SW 1271 (cell line): ENCODE measurements at places on chromosomes 2 and 18.
A peak's percentile ranks its signal among the peaks of the same experiment; 100 is the strongest.

DNA sequence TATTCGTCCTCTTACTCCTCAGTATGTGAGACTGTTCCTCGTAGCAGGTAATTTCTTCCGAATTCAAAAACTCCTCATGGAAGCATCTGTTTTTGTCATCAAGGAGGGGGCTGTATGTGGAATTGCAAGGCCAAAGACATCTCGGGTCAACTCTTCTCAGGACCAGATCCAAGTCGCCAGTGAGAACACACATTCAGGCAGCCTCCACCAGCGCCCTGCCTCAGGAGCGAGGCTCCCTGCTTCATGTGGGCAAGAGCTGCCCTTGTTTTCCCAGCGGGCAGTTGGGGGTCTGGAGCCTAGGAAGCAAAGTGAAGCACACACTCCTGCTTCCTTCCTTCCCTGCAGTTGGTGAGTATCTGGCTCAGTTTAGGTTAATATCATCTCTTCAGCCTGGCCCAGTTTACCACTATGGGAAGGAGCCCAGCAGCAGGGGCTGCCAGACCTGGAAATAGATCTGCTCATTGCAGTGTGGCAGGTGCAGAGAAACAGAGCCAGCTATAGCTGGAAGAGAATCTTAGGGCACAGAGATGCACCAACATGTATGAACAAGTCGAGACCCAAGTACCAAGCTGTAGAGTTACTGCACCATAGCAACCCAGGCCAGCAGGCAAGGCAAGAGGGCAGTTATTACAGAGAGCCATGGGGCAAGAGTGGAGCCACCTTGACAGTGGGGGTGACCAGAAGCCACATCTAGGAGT, 25.3 kb downstream of the TMEM127 start:
- DNase-seq: no peak

- no peak for DNase-seq
These were observed 35.5 kb downstream of the ITGA6 start for GRCh38 chr2:172462849-172463381.

DNA sequence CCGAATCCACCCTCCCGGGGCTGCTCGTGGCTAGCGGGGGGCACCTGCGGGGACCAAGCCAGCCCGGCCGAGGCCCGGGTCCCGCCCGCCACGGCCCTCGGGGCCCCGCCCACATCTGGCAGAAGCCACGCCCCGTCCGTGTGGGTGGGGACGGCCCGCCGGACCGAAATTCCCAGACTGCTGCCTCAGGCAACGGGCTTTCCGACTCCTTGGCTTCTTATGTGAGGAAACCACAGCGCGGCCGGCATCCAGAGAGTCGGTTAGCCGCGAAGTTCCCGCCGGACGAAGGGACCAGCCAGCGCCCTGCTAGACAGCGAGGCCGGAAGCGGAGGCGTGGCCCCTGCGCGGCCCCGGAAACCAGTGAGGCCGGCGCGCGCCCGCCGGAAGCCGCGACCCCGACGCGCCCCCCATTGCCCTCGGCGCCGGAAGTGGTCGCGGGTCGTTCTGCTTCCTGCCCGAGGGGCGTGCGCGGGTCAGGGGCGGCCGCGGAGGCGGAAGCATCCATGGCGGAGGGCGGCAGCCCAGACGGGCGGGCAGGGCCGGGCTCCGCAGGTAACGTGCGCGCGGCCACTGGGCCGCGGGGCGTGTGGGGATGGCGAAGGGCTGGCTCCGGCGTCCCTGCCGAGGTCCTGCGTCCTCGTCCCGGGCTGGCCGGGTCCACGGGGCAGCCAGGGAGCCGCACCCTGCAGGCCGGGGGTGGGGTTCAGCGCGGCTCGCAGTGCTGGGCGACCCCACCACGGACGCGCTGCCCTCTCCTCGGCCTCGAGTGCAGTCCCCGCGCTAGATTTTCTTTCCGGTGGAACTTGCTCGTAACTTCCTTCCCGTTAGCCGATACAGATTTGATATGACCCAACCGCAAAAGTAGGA, at the start of gene ASB1:
Gene ASB1, plus strand, starts transcription at position 360 of the 867 bp plus-strand sequence. Its CDS starts 144 bp downstream, at position 504.
- DNase-seq: peak; percentile 62

GRCh38 chr2:72154386-72154975, 6.8 kb upstream of the CYP26B1 start:
- no peak for DNase-seq

- no peak for DNase-seq
These were observed 512.5 kb downstream of the PLCL1 start for GRCh38 chr2:198316852-198317396.

DNA sequence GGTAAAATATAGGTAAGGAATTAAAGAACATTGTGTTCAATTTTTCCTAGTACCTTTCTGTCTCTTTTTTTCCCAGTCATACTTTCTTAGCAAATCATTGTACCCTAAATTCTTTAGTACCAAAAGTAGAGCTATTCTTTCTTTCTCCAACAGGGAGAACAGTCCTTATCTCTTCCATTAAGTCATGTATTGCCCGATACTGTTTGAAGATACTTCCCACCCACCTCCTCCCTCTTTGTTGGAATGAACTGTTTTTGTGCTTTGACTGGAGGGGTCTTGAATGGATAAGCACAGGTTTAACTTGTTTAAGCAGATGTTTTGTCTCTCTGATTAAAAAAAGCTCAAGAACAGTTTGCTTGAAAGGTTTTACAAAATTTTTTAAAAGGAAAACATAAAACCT, 41.3 kb downstream of the RAB10 start:
- no peak for DNase-seq

- DNase-seq: no peak
These were observed 183.5 kb downstream of the KIAA1328 start for GRCh38 chr18:37012452-37012851.

- peak; percentile 63 for DNase-seq
These were observed 793.1 kb downstream of the ERBB4 start for GRCh38 chr2:211745295-211746097.

DNA sequence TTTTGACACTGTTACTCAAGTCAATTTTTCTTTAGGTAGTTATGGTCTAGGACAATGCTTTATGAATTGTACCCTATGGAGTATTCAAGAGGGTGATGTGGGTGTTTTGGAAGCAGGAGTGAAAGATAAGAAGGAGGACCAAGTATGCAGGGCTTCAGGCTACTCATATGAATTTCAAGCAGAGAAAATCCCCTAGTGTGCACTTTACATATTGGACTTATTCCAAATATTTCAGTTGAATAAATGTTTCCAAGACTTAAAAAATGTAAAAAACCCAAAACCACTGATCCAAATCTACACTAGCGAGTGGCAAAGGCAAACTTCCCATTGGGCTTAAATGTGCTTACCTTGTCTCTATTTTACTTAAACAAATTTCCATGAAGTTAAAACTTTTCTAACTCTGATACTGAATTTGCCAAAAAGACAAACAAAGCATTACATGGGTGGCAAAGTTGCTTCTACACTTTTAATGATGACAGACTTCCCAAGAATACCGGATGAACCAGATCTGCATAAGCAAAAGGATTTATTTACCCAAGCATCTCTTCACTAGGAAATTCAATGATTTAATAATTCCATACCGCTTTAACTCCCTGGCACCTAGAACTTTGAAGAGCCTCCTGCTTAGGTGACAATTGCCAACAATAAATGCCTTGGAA, 1233.5 kb upstream of the NXPH2 start:
- DNase-seq: no peak

- no peak for DNase-seq
These were observed 126.6 kb upstream of the PDE1A start for GRCh38 chr2:182553483-182553882.

DNA sequence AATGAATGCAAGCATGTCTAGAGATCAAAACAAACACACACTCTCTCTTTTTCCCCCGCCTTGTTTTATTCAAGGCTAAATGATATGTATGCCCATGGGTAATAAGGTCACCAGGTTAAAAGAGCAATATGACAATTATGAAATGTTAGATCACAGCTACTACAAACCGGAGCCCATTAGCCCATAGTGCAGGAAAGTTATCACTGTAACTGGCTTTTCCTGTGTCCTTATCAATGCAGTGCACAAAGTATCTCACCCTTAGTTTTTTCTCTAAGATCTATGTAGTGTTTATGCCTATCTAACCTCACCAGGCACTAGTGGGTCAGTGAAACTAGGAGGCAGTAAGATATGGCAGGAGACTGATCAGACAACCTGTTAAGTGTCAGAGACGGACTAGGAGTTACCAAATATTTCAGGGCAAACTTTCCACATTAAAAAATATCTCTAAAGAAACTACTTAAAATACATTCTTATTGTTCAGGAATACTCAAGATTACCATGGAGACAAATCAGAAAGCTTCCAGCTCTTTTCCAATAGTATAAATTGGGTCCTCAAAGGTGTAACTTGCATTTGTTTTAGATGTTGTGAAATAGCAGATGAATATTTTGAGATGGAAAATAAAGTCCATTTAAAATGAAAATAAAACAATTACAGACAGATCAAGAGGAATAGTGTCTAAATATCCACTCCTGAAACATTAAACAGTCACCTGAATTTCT, 282.2 kb downstream of the EXOC6B start:
- no peak for DNase-seq

DNA sequence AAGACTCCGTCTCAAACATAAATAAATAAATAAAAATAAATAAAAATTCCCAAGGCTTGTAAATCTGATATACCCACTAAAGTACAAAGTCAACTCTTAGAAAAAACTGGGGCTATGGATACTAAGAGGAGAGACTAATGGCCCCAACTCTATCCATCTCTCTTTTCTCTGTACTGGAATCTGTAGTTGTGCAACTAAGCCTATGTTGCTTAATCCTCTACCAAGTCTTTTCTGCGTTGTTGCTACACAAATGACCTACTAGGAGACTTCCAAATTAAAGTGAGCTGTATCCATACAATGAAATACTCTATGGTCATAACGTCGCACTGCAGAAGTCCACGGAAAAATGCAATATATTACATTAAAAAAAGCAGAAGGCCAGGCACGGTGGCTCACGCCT, 8.1 kb downstream of the MRPS5 start:
- DNase-seq: no peak

DNA sequence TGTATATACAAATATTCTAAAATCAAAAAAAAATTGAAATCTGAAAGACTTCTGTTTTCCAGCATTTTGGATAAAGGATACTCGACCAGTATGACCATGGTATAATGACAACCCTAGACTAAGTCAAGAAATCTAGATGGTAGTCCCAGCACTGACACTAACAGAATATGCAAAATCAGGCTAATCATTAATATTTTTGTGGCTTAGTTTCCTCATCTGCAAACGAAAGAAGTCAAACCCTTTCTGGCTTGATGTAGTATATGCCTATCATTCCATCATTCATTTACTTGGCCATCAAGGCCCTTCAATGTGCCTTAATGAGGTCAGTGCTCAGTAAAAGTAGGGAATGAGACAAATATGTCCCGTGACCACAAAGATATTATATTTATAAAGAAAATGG, 83.5 kb downstream of the NCKAP5 start:
- no peak for DNase-seq

DNA sequence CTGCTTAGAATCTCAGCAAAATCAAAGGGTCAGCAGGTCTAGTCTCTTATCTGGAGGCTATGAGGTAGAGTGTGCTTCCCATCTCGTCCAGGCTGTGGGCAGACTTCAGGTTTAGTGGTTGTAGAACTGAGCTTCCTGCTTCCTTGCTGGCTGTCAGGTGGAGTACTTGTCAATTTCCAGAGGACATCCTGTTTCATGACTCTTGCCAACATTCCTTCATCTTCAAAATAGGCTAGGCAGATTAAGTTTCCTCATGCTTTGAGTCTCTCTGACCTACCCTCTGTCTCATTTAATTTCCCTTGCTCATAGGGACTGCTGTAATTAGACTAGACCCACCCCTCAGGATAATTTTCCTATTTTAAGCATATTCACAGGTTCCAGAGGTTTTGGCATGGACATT, 562.6 kb downstream of the SPAG16 start:
- DNase-seq: no peak
